ENCODE measurements at places on chromosomes 3 and 15. TPM values are rescaled to one million over a fixed set of nuclear protein-coding genes. Genes with fewer than 3 reads are reported as not detected.

- no peak for DNase-seq
Measured at GRCh38 chr15:98612490-98613110, 35.7 kb upstream of the IGF1R start.

GRCh38 chr3:63228677-63229076 lies 49.4 kb upstream of the SYNPR start:
- no peak for DNase-seq

- DNase-seq = peak; percentile 80
Measured at GRCh38 chr3:129238945-129239705, 10.3 kb upstream of the COPG1 start.

DNA sequence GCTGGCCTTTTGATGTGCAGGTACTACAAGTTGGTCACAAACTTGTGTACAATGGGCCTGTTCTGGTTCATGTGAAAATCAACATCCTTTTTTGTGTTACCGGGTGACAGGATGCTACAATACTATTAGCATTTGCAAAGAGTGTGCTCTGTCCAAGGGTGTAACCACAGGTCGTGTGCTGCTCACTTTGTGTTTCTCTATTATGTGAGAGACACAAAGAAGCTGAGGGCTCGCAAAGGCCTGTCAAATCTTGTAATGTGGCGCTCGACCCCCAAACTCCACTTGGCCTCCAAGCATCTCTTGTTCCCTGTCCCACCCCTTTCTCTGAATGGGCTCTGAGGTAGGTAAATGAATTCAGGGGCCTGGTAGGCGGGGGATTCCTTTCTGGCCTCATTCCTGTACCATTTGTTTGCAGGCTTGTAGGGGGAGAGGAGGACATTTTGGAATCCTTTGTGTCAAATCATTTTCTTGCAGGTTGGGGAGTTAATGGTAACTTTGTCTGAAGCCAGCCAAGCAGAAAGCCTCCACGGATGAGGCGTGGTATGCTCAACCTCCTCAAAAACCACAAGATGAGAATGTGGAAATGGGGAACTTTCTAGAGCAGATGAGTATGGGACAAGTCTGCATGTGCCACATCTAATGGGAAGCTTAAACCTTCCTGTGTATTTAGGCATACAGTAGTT lies 109.1 kb downstream of the OPA1 start:
- no peak for DNase-seq

DNA sequence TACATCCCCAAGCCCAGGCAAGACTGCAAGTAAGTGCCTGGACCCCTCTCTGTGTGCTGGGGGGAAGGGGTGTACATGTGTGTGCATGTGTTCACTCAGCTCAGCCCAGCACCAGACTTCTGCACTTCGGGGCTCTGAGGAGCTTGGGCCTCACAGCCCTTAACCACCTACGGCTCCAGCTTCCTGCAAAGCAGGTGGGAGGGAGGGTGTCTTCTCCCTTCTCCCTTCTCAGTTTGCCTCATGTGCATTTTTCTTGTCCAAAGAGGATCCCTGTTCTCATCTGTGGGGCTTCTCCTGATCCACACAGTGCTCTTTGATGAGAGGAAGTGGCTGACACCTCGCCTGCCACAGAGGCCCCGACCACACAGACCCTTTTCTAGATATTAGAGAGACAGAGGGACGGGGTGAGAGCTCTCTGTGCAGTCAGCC lies 69.3 kb downstream of the MESD start:
- peak; percentile 83 for DNase-seq

DNA sequence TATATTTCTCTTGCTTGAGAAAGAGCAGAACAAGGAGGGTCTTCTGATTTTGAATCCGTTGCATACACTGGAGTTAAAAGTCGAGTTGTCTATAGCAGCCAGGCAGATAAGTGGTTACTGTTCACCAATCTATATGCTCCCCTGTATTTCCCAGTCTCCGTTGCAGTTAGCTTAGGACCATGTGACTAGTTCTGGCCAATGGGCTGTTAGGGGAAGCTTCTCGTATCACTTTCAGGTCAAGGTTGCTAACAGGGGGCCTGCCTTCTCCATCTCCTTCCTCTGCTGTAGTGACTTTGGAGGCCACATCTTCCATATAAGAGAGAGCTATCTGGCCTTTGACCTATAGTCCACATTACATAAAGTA lies 188.5 kb upstream of the KBTBD8 start:
- DNase-seq = no peak

- DNase-seq = no peak
Measured at GRCh38 chr15:44598892-44599291, 61.9 kb downstream of the EIF3J start.

GRCh38 chr15:67746022-67746421 lies 79.3 kb upstream of the SKOR1 start:
- DNase-seq = no peak

DNA sequence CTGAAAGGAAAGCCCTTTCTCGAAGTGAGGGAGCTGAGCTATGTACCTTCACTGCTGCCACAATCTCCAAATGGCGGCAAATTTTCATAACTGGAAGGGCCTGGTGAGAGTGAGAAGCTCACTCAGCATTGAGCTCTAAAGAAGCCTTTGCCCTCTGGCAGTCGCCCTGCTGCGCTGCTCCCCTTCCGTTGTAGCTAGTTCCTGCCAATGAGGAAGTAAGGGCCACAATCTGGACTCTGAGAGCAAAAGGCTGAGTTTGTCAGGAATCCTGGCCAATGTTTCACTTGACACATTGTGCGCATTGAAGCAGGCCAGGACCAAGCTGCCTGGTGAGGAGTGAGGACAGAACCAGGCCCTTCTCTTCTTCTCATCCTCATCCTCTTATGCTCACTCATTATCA lies 579.5 kb downstream of the PDCD6IP start:
- no peak for DNase-seq

- DNase-seq = no peak
Measured at GRCh38 chr3:30305021-30305420, 301.4 kb upstream of the TGFBR2 start.

- DNase-seq = no peak
Measured at GRCh38 chr15:44311136-44311535, 22.6 kb downstream of the GOLM2 start.

- no peak for DNase-seq
Measured at GRCh38 chr3:128734523-128735189, 8.7 kb downstream of the RAB7A start.

GRCh38 chr15:58498821-58499580 lies 67.2 kb downstream of the LIPC start:
- DNase-seq = no peak

GRCh38 chr15:26891448-26892181 lies 24.8 kb downstream of the GABRA5 start:
- DNase-seq = peak; percentile 68

DNA sequence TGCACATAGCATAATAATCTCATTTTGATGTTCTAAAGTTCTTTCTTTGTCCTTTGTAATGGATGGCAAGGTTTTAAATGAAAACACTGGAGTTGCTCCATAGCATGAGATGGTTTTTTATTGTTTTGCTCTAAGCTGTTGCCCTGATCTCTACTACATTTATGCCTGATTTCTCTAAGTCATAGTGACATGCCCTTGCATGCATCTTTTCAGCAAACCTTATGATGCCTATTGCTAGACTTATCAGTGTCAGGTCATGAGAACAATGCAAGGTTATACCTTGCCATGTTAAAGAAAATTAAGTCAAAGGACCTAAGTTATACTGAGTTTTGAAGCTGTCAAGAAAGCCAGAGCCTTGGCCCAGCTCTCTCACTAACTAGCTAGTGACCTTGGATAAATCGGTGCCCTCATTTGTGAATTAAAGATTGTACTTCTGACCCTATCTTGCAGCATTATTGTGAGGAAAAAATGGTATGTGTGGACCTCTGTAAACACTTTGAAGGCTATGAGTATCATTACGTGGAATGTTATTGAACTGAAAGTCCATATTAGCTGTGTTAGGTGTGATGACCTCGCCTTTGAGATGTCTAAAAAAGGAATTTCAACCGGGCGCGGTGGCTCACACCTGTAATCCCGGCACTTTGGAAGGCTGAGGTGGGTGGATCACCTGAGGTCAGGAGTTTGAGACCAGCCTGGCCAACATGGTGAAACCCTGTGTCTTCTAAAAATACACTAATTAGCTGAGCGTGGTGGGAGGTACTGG lies 256.4 kb upstream of the UBE2E1 start:
- DNase-seq = no peak

GRCh38 chr3:120526011-120526870 lies 69.9 kb upstream of the NDUFB4 start:
- DNase-seq = no peak

GRCh38 chr15:27889258-27889657 lies 209.9 kb downstream of the OCA2 start:
- DNase-seq = no peak

Gene TMCO5A
- total RNA-seq = not detected

Gene C3orf22
- total RNA-seq = not detected

Gene MAP3K13
- total RNA-seq = 13.9 TPM

Gene MRPL3
- total RNA-seq = 64.1 TPM

Gene LSM3
- 16.5 TPM for total RNA-seq
